ENCODE measurements at places on chromosomes 11 and 22.

GRCh38 chr11:74092425-74092824, 78.4 kb downstream of the C2CD3 start:
- no peak for DNase-seq

- DNase-seq, result no peak
Measured at GRCh38 chr22:22001664-22002525, 19.3 kb upstream of the TOP3B start.

DNA sequence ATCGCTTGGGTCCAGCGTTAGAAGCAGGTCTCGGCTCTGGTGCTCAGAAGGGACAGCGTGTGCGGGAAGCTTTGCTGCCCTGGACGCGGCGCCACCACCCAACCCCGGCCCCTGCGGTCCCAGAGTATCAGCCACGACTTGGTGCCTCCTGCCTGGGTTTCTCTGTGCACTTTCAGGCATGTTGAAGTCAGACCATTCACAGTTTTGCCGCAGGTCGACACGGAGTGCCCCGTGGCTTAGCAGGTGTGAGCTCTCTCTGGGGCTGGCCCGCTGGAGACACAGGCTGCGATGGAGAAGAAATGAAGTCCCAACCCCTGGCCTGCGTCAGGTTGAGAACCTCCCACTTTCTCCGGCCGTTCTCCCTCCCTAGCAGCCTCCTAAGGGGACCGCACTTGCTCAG, 494.5 kb downstream of the BRD1 start:
- DNase-seq, result no peak

DNA sequence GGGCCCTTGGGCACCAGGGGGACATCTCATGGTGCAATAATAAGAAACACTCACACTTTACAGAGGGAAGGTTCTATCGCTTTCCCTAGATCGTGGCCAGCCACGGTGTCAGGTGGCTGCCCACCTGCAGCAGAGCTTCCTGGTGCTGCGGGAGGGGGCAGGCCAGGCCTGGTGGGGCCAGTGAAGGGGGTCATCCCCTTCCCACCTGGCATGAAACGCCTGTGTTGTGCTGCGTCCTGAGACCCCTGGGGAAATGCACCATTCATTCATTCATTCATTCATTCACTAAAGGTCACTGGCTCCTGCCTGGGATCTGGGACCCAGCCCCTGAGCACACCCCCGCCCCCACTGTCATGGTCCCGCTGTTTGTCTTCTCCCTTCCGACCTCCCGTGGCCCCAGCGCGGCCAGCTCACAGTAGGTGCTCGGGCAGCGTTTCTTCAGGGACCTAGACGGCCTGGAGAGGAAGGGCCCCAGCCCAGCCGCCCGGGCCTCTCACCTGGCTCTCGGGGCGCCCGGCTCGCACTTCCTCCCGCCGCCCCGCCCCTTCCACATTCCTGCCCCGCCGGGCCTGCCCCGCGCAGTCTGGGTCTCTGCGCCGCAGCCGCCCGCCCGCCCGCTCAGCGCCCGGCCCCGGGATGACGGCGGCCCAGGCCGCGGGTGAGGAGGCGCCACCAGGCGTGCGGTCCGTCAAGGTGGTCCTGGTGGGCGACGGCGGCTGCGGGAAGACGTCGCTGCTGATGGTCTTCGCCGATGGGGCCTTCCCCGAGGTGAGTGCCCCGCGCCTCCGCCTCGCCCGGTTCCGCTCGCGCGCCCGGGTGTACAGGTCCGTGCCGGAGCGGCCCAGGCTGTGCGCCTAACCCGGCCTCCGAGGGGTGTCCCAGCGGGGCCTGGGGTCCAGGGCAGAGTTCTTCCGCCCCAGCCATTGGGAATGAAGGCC, at the start of gene RHOD:
Gene RHOD (plus strand): TSS at position 581 of the 938 bp plus-strand sequence. CDS start 56 bp downstream, at position 637.
- DNase-seq, result no peak
